NCI-H524 (cell line): ENCODE measurements at places on chromosomes 6 and 20.
A peak's percentile ranks its signal among the peaks of the same experiment; 100 is the strongest.

DNA sequence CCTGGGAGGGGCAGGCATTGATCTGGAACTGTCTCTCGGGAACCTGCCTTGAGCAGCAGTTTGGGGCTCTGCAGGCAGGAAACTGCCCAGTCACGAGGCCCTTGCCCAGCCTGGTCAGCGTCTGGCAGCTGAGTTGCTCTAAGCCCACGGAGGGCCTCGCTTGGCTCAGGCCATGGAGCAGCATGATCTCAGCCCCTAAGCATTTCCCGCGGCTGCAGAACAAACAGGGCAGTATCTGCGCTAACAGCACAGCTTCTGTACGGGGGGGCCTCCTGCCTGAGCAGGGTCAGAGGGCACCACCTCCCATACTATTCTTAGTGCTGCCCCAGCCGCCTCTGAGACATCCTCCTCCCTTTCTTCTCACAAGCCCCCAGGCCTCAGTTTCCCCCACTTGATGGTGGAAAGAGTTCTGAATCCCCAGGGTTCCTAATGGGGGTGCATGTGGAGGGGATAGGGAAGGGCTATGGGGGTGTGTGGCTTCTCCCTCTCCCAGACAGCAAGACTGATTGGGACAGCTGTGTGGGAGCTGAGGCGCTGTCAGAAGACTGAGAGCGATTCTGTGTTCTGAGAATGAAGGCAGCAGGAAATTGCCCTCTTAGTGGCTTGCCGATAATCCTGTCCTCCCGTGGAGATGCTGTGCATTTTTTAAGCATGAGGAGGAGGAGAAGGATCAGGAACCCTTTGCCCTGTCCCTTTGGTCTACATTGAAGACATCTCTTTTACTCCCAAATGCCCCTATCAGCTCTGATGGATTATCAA, 46.4 kb downstream of the MOCS1 start:
- no peak for DNase-seq

- no peak for DNase-seq
Measured at GRCh38 chr20:38631155-38632022, 29.8 kb downstream of the ARHGAP40 start.

- DNase-seq = no peak
Measured at GRCh38 chr20:64140956-64141355, 23.3 kb upstream of the MYT1 start.

DNA sequence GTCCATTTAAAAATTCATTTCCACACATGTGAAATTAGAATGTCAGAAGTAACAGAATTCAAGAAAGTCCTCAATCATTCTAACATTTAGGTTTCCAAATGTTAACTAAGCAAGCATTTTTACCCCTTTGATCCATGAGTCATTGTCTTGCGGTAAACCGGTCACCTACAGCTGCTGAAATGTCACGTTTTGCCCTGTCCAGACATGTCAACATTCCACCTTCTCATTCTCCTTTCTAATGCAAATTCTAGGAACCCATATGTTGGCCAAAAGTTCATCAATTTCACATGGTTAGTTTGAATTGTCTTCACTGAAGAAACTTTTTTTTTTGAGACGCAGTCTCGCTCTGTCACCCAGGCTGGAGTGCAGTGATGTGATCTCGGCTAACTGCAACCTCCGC, 117.2 kb downstream of the IPCEF1 start:
- DNase-seq = no peak

DNA sequence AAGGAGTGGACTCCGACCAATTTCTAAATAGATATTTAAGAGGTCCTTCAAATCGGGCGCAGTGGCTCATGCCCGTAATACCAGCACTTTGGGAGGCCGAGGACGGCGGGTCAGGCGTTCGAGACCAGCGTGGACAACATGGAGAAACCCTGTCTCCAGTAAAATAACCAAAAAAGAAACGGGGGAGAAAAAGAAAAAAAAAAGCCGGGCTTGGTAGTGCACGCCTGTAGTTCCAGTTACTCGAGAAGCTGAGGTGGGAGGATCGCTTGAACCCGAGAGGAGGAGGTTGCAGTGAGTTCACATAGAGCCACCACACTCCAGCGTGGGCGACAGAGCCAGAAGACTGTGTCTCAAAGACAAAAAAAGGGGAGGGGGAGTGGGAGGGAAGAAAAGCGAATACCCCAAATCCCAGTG, 53.3 kb upstream of the HFE start:
- no peak for DNase-seq

DNA sequence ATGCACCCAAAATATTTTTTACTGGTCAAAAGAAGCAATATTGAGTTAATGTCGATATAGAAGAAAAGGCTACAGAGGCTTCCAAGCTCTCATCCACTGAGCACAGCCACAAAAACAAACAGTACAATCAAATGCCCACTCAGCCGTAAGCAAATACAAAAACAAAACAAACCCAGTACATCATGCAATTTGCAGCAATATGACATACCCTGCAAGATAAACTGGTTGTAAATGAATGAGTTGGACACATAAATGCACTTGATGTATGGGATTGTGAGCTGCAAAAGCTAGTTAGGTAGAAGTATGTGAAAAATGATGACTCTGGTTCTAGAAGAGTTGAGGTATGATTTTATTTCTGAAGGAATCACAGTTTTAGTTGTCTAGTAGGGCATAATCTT, 83.9 kb downstream of the SESN1 start:
- DNase-seq = no peak

GRCh38 chr6:11264100-11264499, 31.6 kb upstream of the NEDD9 start:
- no peak for DNase-seq

- DNase-seq = no peak
Measured at GRCh38 chr20:24643731-24644626, 174.6 kb downstream of the SYNDIG1 start.

DNA sequence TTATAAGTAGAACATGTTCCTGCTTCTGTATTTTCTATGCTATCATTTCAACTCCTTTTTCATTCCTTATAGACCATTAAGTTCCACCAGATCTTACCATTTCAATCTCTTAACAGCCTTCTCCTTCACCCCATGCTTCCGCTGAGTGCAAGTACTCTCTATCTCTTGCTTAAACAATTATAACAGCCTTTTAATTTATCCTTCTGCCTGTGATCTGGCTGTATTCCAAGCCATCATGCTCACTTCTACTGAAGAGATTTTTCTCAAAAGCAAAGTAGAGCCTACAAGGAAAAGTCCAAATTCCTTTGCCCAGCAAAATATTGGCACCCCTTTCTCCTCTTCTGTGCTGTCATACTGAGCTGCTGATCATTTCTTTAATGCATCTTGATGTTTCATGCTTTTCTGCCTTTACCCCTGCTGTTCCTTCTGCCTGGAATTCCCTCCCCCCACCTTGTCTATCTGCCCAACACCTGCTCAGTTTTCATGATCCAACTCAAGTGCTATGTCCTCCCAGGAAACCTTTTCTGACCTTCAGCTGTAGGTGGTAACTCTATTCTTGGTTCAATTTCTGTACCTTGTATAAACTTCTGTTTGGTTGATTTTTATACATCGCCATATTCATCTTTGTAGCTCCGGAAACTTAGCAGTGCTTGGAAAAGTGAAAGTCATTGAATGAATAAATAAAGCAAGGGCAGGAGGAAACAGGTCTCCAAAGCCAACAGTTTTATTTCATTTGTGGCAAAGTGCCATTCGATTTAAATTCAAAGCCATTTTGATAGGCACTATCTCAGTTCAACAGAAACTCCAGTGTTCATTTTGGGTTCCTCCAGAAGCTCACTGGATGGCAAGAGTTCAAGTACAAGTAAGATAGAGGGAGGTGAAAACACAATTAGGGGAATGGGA, 10.5 kb upstream of the BMP2 start:
- peak; percentile 44 for DNase-seq

GRCh38 chr6:144331491-144331969, 46.4 kb downstream of the UTRN start:
- DNase-seq = no peak

- no peak for DNase-seq
Measured at GRCh38 chr6:90865513-90865912, 278.6 kb upstream of the MAP3K7 start.

GRCh38 chr20:63697868-63698545, 1.6 kb downstream of the TNFRSF6B start:
- DNase-seq = no peak

GRCh38 chr6:160137130-160137988, 15.7 kb downstream of the SLC22A1 start:
- DNase-seq = no peak

- no peak for DNase-seq
Measured at GRCh38 chr6:44043479-44044153, 83.6 kb downstream of the MRPL14 start.

GRCh38 chr6:10505529-10505928, 15.6 kb upstream of the GCNT2 start:
- peak; percentile 3 for DNase-seq

DNA sequence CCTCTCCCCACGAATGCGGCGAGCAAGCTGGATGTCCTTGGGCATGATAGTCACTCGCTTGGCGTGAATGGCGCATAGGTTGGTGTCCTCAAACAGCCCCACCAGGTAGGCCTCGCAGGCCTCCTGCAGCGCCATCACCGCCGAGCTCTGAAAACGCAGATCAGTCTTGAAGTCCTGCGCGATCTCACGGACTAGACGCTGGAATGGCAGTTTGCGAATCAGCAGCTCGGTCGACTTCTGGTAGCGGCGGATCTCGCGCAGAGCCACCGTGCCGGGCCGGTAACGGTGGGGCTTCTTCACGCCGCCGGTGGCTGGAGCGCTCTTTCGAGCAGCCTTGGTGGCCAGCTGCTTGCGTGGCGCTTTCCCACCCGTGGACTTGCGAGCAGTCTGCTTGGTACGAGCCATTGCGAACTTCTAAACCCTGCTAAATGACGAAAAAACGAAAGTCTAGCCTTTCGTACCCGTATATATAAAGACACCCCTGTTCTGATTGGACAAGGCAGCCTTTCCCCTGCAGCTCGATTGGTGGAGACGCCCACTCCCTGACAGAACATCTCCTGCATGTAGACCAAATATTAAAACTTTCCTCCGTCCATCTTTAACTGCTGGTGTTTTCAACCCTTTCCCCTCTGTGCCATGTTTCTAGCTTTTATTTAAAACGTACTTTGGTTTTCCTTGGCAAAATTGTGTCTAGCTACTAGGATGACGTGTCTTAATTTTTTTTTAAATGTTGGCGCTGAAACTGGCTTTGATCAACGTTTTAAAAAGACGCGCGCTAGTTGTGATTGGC, 109.8 kb downstream of the HFE start:
- DNase-seq = peak; percentile 88

GRCh38 chr6:121522265-121522664, 86.8 kb downstream of the GJA1 start:
- DNase-seq = no peak

DNA sequence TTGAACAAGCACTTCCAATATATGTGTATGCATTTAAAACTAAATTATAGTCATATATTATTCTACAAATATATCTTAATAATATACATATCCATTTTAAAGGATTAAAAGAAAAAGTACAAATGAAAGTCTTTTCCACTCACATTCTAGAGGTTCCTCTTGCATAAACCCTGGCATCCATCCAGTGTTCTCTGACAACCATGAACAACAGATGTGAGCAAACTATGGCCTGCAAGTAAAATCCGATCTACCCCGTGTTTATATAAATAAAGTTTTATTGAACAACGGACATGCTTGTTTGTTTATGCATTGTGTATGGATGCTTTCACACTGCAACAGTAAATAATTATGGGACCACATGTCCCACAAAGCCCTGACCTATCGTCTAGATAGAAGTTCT, 1122.3 kb downstream of the EPHA7 start:
- DNase-seq = no peak

DNA sequence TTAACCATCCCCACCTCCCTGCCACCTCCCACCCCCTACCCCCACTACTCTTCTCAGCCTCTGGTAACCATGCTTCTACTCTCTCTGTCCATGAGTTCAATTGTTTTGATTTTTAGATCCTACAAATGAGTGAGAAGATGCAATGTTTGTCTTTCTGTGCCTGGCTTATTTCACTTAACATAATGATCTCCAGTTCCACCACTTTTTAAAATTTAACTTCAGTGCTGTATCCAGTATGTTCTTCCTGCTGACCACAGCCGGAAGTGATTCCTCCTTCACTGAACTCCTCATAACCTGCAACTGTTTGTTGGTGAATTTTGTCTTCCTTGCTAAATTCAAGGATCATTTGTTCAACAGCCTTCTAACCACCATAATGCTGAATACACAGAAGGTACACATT, 3.9 kb downstream of the MAP7 start:
- DNase-seq = no peak
